RWPE2 (cell line): ENCODE measurements at places on chromosomes 7 and 10.

GRCh38 chr10:119132521-119133345 is 28.8 kb downstream of the DENND10 start:
- DNase-seq: no peak

DNA sequence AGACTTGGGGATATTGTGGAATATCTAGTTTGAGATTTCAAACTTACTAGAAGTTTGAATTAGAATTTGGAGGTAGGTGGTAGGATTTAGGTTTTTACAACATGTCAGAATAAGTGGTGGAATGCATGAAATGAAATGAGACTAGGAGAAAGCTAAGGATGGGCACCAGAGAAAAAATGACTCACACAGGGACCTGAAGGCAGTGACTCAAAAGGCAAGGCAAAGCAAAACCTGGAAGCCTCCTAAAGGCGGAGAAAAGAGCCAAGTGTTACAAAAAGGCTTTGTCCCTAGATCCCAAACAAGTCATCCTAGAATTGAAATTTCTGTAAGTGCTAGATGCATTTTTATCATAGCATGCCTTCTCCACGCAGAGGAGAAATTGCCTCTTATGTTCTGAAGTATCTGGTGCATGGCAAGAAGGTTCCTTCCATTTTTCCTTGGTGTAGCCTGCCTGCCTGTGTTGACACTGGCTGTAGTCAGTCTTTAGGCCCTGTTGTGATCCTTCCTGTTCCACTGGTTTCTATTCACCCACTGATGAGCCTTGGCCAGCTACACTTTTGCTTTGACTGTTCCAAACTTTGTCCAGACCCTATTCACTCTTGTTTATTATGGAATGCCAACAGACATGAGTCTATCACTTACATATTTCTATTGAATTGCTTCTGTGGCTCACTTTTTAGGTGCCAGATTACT is 109.3 kb downstream of the ETV1 start:
- no peak for DNase-seq

GRCh38 chr7:113044394-113044793 is 42.2 kb downstream of the GPR85 start:
- DNase-seq: no peak

DNA sequence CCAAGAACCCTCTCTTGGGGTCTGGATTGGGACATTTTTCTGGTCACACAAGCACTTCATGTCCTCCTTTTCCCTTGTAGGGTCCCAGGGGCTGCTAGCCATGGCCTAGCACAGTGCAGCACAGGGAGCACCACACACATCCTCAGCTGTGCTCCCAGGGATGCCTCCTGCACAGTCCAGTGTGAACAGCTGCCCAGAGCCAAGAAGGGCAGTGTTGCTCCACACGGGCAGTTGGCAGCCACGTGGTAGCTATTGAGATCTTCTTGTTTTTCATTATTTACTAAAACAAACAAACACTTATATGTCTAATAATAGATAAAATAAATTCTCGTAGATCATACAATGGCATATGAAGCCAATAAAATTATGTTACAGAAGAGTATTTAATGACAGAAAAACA is 13.9 kb upstream of the LANCL2 start:
- no peak for DNase-seq

GRCh38 chr7:109895536-109895935 is 1195.4 kb upstream of the LRRN3 start:
- DNase-seq: no peak

GRCh38 chr7:80942261-80943041 is 23.6 kb upstream of the SEMA3C start:
- peak; percentile 89 for DNase-seq

DNA sequence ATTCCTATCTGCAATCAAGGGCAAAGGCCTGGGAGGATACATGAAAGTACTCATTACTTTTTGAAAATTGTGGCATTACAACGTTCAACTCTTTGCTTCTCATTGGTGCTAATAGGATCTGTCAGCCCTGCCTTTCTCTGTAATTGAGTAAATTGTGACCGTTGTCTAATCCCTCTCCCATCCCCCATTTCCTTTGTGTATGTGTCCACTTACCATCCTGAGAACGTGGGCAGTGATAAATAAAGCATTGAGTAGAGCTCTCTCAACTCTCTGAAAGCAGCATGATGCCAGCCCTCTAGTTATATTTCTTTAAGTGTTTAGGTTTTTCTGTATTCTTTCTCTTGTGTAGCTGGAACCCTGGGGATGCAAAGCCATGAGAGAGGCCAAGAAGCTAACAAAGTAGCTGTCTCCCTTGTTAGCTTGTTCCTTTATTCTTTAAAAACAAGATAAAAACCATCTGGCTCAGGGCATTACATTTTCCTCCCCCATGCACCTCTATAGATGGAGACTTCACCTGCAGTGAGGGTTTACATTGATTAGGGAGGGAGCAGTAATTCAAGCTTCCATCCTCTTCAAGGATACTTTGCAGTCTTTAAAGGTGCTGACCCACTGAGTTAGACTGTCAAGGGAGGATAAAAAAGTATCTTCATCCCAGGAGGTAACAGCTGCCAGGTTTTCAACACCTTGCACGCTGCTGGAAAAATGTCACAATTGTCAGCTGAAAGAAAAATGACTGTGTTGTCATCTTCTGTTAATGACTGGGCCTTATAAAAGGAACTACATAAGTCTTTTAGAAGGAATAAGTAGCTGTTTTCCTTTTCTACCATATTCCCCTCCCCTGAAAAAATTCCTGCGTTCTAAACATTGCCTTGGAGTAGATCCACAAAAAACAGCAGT is 112.3 kb downstream of the BTRC start:
- no peak for DNase-seq

- no peak for DNase-seq
Observed at GRCh38 chr10:107022600-107023354, 141.7 kb downstream of the SORCS1 start.

- no peak for DNase-seq
Observed at GRCh38 chr7:3432911-3433310, 131.9 kb downstream of the SDK1 start.

- no peak for DNase-seq
Observed at GRCh38 chr10:99534939-99535763, 2.4 kb downstream of the NKX2-3 start.

DNA sequence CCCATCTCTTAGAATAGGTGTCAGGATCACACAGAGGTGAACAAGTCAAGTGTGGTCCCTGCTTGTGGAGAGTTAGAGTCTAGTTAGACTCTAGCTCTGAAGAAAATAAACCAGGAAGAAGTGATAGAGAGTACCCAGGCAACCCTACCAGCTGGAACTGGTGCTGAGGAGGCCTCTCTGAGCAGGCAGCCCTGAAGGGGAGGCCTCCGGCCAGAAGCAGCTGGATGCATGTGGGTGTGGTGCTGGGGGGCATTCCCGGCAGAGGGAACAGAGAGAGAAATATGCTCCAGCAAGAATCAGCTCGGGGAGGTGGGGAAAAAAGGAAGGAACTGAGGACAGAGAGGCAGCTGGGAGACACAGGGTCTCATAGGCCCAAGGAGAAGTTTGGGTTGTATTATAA is 68.6 kb downstream of the APBB1IP start:
- DNase-seq: no peak

DNA sequence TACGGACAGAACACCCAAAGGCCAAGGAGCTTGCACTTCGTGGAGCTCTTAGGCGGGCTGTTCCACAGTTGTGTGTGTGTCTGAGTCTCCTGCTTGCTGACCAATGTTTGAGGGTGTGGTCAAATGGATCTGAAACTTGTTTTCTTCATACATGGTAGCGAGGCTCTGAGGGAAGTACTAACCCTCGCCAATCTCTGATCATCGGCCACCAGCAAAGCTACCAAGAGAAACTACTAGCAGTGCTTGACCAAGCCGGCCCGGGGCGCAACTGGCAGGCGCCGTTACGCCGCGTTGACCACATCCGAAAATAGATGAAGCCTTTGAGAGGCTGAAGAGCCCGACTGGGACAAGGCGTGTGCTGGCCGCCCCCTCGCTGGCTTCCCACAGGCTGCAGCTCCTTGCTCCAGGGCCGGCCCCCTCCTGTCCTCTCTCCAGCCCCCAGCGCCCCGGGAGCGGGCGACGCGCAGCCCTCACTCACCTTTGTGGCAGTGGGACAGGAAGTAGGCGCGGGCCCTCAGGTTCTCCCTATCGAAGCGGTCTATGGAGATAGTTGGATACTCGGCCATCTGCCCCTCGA is 384 bp downstream of the DCLRE1C start:
- peak; percentile 51 for DNase-seq

GRCh38 chr10:29823553-29824080 is 188.8 kb upstream of the SVIL start:
- DNase-seq: no peak

DNA sequence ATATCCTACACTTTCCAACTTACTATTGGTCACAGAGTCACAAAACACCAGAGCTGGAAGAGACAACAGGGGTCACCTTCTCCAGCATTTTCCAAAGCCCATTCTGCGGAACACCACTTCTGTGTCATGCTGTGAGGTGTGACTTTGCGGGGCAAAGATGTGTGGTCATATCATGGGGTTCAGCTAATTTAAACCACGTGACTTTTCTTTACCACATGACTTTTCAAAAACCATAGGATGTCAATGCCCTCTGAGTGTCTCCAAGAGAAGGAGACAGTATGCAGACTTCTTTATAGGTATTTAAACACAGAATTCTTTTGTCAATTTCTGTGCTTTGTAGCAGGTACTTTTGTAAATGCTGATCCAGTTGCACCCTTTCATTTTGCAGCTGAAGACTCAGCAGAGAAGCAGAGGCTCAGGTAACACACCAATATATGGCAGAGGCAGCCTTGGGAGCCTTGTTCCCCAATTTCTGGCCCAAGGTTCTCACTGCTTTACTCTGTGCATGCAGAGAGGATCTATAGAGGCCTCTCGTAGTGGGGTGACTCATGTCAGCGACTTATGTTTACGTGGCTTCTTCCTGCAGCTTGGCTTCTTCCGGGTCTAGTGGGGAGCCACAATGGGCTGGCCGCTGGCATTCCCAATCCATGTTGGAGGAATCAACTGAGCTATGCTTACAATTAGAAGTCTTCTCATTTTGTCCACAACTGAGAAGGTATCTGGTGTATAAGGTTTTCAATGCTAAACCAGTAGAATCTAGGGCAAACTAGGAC is 104.0 kb upstream of the RHOBTB1 start:
- DNase-seq: no peak

DNA sequence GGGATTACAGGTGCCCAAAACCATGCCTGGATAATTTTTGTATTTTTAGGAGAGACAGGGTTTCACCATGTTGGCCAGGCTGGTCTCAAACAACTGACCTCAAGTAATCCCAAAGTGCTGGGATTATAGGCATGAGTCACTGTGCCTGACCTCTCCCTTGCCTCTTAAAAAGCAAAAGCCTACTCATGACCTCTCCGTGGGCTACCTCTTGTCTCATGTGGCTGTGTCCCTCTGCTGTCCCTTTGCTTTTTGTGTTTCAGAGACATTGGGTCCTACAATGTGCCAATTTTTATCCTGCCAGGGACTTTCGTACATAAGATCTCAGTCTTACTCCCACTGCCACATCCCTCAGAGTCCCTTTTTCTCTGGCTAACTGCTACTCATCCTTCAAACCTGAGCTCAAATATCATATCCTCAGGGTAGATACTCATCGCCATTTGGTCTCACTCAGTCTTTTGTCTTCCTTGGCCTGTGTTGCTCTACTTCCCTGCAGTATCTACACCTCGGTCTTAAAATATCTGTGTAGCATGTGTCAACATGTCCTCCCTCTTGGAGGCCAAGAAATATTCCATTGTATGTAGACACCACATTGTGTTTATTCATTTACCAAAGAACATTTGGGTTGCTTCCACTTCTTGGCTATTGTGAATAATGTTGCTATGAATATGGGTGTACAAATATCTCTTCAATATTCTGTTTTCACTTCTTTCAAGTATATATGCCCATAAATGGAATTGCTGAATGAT is 465.0 kb upstream of the KLF6 start:
- no peak for DNase-seq

DNA sequence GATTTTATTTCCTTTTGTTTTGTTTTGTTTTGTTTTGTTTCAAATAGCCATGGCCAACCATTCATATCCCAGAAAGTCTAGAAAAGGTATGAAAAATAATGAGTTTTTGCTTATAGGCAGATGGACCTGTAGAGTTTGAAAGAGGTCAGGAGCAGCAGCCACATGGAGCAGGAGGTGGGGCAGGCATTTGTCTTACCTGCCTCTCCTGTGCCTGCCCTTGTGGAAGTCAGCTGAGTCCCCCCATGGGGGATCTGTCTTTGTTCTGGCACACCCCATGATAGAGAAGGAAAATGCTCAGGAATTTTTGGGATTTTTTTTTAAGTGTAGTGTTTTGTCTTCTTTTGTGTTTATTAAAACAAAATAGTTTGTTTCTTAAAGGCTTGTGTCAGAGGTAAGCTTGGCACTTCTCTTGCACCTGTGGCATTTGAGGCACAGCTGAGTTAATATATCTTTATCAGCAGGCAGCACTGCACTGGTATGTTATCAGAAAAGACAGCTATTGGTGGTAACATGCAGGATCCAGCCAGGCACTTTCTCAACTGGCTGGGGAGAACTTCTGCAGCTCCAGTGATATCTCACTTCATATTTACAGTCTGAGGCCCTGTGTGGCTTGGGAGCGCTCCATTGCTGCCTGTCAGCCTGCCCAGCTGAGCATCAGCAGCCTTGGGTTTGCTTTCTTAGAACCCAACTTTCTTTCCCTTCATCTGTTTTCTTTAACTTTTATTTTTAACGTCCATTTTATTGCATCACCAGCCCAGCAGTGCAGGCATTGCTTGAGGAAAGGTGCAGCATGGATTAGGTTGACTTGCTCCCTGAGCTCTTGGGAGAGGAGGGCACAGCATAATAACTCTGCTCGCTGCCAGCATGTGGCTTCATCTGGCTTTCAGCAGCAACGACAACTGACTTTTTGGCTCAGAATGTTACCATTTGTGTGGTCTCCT is 44.4 kb downstream of the LRRC4 start:
- DNase-seq: no peak

DNA sequence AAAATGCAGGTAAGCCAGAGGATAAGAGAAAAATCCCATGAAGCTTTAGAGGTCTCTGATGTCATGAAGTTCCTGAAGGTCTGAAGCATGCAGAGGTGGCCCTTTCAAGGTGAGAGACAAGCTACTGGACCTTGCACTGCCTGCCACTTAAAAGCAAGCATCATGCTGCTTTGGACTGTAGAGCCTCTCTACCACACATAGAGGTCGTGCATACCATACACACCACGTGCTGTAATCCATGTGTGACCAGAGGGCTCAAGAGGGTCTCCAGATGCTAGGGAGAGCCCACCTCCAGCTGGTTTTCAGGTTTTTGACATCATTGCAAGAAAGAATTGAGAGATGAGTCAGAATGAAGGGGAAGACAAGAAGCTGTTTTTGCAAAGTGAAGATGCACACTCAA is 436.4 kb downstream of the TCERG1L start:
- no peak for DNase-seq

DNA sequence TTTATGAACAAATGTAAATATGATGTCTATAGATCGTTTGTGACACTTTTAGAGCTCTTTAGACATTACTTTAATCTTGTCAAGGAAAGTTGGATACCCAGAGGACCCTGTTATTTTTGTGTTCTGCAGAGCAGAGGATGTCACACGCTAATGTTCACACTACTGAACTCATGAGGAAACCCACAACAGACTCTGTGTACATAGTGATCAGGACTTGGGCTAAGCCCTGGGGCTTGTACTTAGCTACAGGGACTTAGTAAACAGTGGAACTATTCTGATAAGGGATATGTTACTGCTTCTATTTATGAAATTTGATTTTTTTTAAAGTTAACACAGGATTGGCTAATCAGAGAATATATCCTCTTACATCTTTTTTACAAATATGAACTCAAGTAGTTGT is 36.1 kb upstream of the ZNF518A start:
- no peak for DNase-seq

GRCh38 chr7:44111761-44112160 is 7.6 kb downstream of the AEBP1 start:
- no peak for DNase-seq
